AG04449 (cell line): ENCODE measurements at places on chromosomes 6 and 20.

DNA sequence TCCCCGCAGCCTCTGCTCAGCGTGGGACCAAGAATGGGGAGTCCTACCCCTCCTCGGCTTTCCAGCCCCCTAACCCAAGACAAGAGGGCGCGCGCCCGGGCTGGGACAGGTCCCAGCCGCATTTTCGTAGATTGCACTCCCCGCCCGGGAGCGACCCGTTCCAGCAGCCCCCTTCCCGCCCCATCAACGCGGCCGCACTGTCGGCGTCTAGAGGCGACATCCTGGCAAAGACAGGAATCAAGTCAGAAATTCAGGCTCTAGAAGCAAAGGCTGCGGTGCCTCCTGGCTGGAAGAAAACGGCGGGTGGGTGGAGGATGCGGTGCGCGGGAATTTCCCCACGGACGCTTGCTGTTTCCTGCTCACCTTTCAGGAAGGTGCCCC lies 957 bp downstream of the PROKR2 start:
- DNase-seq = no peak

DNA sequence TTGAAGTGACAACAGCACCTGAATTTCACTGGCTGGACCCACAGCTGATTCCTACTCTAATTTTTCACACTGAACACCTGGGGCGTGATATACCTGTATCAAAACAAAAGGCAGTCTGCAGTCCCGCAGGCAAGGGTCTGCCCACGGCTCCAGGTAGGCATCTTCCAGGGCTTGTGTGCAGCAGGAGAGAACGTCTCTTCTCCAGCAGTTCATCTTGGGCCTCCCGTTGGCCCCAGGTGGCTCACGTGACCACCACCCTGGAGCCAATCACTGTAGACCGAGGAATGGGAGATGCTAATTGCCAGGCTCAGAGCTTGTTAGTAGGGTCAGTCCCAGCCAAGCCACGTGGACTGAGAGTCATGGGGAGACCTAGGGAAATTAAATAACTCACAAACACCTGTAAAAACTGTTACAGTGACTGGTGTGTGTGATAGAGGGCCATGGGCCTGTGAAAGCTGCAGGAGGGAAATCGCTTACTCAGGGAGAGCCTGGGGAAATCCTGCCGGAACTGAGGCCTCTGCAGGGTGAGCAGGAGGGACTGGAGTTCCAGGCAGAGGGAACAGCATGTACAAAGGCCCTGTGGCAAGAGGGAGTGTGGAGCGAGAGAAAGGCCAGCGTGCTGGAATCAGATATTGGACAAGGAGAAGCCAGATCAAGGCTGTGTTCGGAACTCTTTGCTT lies 83.4 kb downstream of the EYA2 start:
- no peak for DNase-seq

DNA sequence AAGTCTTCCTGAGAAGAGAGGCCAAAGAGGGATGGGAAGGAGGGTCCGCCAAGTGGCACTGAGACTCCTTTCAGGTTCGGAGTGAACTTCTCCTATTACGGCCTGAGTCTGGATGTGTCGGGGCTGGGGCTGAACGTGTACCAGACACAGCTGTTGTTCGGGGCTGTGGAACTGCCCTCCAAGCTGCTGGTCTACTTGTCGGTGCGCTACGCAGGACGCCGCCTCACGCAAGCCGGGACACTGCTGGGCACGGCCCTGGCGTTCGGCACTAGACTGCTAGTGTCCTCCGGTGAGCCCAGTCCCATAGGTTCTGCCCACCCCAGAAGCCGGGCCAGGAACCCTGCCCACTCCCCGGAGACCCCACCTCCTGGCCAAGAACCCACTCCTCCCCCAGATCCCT lies 4.1 kb downstream of the SLC22A7 start:
- no peak for DNase-seq

DNA sequence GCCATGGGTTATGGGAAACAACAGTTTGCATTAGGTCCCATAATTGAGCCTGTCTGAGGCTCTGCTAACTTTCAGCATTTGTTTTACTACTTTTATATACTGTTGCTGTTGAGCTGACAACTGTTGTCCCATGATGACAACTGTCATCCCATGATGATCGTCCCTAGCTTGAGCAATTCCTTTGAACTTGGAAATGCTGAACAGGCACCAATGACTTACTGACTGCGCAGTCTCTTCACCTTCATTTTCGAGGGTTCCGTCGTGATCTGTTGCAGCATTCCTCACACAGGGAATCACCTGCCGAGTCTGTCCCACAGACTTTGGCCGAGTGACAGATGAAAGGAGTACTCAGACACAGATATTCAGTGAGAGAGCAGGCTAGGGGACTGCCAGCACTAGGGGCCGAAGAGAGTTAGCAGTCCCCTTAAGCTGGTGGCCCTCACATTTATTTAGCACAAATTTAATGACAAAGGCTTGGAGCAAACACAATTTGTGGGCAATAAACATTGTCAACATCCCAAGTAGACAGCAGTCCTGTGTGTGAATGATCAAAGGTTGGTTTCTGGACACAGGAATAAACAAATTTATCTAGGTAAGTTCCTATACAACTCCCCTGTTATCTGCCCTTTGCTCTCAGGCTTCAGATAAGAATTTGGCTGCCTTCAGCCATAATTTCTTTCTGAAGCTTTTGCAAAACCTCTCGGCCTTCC lies 10.0 kb upstream of the TBC1D20 start:
- DNase-seq = no peak

DNA sequence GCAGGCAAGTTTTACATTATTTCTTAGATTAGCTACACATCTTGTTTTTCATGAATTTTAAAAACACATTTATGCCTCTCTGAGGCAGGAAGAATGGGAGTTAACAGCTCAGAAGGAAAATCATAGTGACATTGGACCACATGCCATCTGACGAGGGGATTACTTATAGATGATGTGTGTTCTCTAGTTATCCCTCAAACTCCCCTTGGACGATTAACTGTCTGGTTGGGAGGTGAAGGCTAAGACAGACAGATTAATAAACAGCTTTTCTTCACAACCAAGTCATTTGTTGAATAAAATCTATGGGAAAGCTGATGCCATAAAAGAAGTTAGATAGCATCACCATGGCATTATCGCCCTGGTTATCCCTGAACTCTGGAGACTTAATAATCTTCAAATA lies 80.0 kb upstream of the PREP start:
- no peak for DNase-seq

- DNase-seq = no peak
These were observed 73.8 kb upstream of the ECI2 start for GRCh38 chr6:4209196-4209595.

GRCh38 chr6:100126790-100127484 lies 132.9 kb upstream of the MCHR2 start:
- DNase-seq = no peak

DNA sequence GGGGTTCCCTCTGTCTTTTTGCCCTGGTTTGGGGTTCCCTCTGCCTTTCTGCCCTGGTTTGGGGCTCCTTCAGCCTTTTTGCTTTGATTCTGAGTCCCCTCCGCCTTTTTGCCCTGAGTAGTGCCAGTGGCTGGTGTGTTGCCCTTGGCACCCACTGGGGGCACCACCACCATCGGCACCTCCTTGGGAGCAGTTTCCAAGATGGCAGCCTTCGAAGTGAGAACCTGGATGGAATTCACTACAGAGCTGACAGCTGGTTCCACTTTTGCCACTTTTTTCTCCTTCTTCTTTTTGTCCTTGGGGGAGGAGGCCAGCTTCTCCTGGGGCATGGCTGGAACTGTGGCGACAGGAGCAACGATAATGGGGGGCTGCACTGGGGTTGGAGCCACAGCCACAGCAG lies 22.2 kb downstream of the RRBP1 start:
- no peak for DNase-seq

GRCh38 chr20:57682184-57683101 lies 27.4 kb downstream of the PMEPA1 start:
- no peak for DNase-seq

- DNase-seq = no peak
These were observed 56.9 kb downstream of the IRF4 start for GRCh38 chr6:448296-449056.

DNA sequence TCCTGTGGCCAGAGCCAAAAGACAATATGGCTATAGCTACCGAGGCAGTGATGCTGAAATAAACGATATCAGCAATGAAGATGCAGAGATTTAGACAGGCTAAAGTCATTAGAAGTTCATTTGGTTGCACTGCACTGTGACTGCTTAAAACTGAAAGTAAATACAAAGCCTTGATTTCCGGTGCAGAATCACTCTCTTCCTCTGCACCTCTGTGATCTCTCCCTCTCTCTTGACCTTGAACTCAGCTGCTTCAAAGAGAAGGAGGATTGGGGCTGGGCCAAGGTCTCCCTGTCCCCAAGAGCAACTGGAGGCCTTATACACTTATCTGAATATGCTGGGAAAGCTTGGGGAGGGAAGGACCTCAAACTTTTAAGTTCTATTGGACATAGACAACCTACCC lies 34.6 kb upstream of the SPACA1 start:
- no peak for DNase-seq

DNA sequence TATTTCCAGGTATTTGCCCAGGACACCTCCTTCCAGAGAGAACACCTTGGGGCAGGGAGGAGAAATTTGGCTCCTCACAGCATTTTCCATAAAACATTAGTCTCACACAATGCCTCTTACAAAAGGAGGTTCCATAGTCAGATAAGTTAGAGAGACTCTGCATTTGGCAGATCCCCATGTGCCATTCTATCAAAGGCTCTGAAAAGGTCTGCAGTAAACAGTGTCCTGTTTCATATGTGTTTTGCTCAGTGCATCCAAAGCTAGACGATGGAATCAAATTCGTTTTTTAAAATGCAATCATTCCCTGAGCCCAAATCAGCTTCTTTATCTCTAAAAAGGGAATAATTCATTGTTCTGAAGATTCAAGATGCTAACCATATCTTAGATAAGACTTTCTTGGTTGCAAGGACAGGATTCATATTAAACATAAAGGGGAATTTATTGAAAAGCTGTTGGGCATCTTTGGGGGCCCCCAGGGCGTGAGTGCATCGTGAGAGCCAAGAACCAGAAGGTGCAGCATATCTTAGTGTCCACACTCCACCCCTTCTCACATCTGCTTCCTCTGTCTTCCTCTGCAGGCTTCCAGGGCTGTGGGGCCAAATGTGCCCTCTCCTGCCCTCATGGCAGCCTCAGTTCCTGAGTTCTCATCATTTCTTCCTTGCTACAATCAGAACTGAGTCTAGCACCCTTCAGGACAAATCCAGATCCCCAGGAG lies 41.4 kb upstream of the MLN start:
- DNase-seq = no peak

DNA sequence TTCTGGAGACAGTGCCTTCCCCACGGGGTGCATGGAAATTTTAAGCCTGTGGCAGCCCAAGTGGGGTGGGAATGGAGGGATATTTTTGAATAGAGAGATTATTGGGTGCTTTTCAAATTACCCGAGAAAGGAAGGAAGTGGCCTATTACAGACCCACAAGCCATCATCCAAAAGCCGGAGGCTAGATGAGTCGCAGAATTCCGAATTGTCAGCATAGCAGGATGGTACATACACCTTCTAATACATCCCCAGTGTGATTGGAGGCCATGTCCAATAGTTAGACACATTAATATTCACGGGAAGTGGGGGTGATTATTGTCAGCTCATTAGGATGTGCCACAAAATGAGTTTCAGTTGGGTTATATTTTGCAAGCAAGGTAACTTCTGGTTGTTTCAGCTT lies 133.0 kb downstream of the FIG4 start:
- DNase-seq = no peak

DNA sequence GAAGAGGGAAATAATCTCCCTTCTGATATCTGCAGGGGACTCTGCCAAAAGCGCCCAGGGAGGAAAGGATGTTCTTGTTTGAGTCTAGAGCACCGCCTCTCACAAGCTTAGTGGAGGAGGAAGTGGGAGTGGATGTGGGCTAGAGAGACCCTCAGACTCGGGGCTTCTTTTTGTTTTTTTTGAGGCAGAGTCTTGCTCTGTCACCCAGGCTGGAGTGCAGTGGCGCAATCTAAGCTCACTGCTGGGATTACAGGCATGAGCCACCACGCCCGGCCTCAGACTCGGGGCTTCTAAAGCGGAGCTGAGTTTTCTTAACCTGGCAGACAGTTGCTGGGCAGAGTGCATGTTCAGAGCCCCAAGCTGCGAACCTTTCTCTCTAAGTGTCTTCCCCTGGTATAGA lies 310.8 kb downstream of the BMP7 start:
- DNase-seq = no peak
